ENCODE measurements at places on chromosomes 1 and 21. TPM values are rescaled to one million over a fixed set of nuclear protein-coding genes. Genes with fewer than 3 reads are reported as not detected.
A peak's percentile ranks its signal among the peaks of the same experiment; 100 is the strongest.

GRCh38 chr1:165933446-165934170 is 106.2 kb downstream of the UCK2 start:
- DNase-seq: no peak

DNA sequence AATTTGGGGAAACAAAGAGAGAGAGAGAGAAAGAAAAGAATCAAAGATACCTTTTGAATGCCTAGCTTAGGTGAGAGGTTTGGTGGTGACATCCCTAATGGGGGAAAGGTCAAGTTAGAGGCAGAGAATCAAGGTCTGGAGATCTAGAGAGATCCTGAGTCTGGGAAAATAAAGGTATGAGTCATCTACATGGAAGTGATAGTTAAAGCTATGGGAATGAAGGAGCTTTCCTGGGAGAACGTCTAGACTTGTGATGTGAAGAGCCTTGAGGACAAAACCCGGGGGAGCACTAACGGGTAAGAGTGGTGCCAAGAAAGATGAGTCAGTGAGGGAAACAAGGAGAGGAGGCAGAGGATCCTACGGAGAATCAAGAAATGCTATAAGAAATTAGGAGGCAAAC is 110.8 kb upstream of the RUNX1 start:
- DNase-seq: peak; percentile 93

DNA sequence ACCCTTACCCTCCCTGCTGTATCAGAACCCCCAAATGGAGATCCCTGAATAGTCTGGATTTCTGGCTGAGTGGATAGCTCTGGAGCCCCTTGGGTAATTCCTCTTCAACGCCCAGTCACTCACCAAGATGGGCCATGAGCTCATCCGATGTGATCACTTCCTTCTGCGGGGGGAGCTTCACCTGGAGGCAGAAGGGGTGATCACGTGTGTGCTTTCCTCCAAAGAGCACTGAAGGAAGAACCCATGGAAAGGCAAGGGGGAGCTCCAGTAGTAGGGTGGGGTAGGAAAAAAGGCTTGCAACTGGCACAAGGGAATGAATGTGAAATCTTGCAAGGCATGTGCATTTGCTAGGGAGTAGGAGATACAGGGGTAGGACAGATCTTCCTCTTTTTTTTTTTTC is 5.1 kb downstream of the MINDY1 start:
- no peak for DNase-seq

DNA sequence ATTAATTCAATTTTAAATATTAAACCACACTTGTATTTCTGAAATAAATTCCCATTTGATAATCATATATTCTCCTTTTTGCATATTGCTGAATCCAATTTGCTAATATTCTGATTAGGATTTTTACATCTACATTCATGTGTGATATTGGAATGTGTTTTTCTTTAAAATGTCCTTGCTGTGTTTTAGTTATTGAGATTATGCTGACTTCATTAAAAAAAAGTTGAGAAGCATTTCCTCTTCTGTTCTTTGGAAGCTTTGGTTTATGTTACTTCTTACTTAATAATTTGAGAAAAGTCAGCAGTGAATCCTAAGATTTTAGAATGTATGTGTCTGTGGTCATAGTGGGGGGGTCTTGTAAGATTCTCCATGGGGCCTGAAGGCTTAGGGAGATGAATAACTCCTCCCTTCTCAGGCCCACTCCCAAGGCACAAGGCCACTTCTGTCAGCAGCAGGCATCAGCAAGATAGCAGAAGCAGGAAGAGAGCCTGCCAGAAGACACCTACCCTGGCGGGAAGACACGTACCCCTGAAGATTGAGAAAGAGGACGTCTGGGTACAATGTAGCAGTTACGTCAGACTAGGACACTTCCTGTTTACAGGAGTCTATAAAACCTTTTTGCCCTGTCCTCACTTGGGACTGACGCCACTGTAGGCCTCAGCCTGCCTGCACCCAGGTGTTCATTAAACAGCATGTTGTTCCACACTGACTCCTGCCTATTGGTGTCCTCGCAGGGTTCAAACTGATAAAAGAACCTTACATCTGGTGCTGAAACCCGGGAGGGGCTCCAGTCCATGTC is 56.9 kb downstream of the ODF2L start:
- DNase-seq: no peak

Gene ZYG11A
- under 0.01 TPM for total RNA-seq

GRCh38 chr1:51378871-51379270 is 48.5 kb upstream of the TTC39A start:
- no peak for DNase-seq

Gene KRTAP10-9
- total RNA-seq: not detected

- peak; percentile 84 for DNase-seq
Observed at GRCh38 chr1:114015075-114015474, 35.8 kb downstream of the OLFML3 start.

GRCh38 chr1:230090194-230090711 is 23.2 kb downstream of the GALNT2 start:
- DNase-seq: peak; percentile 78

Data from bronchial epithelial cell (primary cell).